ENCODE measurements at places on chromosomes 6 and 20.

DNA sequence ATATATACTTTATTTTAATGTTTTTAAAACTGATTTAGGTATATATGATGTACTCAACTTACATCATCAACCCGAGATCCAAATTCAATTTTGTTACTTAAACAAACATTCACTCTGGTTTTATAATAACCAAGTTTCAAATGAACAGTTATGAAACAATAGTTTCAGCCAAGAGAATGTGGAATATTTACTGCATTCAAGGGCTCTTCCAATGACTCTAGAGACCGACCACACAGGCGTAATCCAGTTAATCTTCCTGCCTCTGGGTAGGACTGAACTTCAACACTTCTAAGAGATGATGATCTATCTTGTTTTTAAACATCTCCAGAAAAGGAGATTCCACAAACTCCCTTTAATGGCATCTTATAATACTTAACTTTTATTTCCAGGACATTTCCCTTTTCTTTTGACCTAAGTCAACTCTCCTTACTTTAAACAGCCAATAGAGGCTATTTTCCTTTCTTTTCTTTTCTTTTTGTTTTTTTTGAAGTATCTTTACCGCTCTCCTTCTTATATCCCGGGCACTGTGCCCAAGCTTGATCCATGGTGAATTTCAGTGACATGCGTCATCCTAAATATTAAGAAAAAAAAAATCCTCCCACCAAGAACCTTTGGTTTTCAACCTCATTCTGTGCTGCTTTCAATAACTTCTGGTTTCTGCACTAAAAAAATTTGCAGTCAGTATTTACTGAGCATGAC, 110.1 kb downstream of the KIF13A start:
- DNase-seq: no peak

- DNase-seq: no peak
Observed at GRCh38 chr20:19739351-19739750, 18.7 kb upstream of the RIN2 start.

GRCh38 chr20:3976511-3976910, 38.8 kb downstream of the RNF24 start:
- no peak for DNase-seq

DNA sequence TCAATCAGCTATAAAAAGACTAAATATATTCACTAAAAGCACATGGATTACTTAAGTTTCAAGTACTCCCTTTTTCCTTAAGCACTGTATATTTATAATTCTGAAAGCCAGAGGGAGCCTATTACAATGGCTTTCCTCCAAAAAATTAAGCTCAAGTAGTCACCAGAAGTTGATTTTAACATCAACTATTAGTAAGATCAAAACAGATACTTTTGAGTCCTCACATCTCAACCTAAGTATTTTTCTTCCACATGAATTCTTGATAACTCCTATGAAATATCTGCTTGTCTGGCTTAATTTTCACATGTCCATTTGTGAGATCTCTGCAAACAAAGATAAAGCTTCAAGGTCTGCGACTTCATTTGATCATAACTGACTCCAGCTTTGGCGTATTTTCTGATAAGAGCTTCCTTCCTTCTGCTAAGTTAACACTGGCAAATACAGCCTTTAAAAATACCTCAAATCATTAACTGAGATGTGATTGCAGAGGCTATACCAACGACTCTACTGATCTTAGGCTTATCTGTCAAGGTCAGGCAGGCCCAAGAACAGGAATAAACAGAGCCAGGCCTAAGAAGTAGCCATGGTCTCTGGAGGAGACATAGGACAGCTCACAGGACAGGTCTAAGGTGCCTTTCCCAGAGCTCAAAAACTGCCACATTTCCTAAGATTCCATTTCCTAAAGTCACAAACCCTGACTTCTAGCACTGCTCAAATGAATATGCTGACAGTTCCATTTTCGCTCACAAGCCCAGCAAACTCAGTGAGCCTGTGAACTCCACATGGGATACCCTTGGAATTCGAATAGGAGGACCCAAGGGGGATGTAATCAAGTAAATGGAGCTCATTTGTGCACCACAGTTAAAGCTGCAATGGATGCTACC, 10.0 kb downstream of the SNX5 start:
- DNase-seq: no peak

DNA sequence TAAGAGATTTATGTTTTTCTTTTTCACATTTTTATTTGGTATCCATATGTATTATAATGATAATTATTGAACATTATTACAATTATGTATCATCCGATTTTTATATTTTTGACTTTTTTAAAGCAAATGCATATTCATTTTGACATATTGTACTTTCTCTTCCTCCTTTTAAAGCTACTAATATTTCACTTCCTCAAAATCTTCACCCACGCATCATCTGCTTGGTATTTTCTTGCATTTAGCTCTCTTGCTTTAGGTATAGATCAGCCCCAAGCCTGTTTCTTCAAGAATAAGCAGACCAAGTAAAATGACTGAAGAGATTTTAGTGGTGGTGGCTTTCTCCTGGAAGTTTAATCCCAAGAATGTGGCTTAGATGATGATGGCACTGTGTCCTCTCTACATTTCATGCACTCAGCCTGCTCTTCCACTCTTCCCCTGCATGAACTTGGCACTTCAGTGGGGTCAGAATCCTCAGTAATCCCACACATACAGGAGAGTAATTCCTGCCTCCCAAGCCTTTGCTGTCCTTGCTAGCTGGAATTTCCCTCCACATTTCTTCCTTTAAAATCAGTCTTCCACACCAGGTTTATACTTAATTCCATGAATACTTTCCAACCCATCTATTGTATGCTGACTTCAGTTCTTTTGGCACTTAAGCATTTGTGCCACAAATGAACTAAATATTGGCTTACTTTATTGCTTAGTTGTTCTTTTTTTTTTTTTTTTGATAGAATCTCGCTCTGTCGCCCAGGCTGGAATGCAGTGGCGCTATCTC, 8.2 kb downstream of the NCOA7 start:
- DNase-seq: no peak
